Activated CD4-positive, alpha-beta T cell treated with anti-CD3 and anti-CD28 coated beads, Interleukin-2, amount 50 U/mL, for 1 hour (primary cell): ENCODE measurements at places on chromosomes 7 and 10.
A peak's percentile ranks its signal among the peaks of the same experiment; 100 is the strongest.

DNA sequence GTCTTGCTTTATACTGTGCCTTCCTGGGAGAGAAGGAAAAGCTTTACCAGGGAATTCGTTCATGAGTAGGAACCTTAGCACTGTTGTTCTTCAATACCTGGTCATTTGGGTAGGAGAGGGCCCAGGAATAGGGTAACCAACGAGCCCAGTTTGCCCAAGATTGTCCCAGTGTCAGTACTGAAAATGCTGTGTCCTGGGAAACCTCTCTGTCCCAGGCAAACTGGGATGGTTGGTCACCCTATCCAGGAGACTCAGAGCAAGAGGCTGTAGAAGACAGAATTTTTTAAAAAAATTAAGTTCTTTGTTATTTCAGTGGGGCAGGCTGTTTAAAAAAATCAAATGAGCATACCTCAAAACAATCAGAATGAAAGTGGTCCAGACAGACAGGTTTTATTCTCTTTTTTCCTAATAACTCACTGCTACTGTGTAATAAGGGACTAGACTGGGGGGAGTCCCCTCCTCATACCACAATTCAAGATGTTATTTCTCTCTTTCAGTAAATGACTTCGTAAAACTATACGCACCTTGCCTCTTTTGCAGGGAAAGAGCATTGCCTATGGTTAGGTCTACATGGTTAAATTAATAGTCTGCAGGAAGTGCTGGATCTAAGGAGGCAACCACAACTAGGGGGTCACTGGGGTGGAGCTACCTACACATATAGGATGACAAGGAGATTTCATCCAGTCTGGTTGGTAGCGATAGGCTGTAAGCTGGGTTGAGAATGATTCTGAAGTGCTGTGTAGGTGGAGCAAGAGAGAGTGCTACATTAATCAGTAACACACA lies 41.1 kb upstream of the FAM133B start:
- DNase-seq, result no peak

- no peak for DNase-seq
Observed at GRCh38 chr7:129494041-129494440, 8.3 kb upstream of the SMKR1 start.

DNA sequence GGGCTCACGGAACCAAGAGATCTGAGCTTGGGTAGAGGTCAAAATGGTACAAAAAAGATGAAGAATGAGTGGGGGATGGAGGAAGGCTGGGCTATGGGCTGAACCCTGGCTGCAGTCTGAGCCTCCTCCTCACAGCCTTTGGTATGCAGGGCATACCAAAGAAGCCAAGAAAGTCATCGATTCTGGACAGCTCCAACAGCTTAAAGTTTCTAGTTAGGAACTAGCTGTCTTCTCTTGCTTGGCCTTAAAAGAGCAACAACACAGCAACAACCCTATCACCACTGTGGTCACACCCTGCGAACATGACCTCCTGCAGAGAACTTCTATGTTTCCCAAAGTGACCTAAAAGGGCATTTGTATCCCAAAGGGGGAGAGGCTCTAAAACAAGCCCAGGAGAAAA lies 126.1 kb upstream of the EFCAB10 start:
- no peak for DNase-seq

GRCh38 chr7:150448789-150449147 lies 1.7 kb upstream of the GIMAP8 start:
- DNase-seq, result peak; percentile 88

DNA sequence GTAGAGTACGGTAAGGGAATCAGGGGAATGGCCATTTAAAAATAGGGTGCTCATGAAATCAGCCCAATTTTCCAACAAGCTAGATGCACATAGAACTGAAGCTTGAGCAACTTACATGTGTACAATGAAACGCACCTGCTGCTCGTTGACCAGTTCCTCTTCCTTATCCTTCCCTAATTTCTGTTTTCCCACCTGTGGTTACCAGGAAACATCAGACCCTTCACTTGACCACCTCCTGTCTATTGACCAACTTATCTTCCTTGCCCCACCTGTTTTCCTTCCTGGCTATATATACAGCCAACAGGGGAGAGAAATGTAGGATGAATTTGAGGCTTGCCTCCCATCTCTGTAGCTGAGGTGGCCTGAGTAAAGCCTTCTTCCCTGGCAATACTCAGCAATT lies 37.8 kb upstream of the RAPGEF5 start:
- DNase-seq, result no peak

DNA sequence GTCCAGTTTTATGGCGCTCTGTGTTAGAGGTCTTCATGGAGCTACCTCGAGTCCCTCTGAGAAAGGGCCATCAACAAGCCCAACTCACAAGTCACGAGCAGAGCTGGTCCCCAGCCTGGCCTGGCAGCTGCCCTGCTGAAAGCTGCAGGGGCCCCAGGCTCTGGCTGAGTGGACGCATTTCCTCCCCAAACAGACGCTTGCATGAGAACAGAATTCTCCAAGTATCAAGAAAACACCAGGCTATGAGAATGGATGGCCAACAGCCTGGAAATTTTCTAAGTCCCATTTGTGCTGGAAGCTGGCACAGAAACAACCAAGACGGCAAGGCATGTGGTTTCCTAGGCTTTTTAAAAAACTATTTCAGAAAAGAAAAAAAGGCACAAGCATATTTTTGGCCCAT lies 114.8 kb downstream of the FAM53B start:
- no peak for DNase-seq

DNA sequence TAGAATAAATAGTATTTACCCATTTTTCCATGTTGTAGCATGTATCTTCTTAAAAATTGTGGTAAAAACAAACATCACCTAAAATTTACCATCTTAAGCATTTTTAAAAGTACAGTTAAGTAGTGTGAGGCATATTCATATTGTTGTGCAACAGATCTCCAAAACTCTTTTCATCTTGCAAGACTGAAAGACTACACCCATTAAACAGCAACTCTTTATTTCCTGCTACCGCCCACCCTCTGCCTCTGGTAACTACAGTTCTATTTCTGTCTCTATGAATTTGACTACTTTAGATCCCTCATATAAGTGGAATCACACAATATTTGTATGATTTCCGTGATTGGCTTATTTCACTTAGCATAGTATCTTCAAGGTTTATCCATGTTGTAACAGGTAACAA lies 40.0 kb upstream of the AGBL3 start:
- DNase-seq, result no peak

DNA sequence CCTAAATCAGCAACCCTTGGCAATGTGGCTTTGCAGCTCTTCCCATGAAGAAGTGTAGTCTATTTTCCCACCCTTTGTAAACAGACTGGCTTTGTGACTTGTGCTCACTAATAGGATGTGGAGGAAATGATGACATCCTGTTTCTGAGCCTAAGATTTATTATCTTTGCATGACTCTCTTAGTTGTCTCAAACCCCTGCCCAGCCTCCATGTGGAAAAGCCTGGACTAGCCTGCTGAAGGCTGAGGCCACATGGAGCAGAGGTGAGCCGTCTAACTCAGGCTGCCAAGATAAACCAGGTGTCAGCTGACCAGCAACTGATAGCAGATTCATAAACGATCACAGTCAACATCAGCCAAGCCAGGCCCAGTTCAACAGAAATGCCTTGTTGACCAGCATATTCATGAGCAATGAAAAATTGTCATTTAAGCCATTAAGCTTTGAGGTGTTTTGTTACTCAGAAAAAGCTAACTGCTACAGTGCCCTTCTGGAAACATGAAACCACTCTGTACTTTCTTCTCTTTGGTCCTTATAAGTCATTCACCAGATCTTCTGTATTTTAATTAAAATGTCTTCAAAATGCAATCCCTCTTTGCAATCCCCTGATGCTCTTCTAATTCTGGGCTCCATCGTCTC lies 586.3 kb upstream of the ANKRD30A start:
- no peak for DNase-seq

DNA sequence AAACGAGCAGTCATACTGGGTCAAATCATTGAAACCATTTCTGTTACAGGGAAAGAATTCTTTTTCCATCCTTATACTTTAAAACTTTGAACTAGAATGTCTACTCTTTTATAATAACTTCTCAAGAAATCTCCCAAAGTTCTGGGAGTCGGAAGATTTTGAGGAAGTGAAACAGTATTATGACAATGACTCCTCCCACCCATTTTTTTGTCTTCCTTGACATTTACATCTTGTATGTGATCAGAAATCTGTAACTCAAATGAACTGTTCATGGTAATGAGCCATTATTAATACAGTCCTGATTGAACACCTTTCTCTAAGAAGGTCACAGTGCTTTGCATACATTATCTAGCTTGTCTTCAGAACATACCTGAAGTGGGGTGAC lies 227.4 kb downstream of the CELF2 start:
- no peak for DNase-seq

- DNase-seq, result no peak
Observed at GRCh38 chr7:47580175-47580706, 1.7 kb downstream of the TNS3 start.

DNA sequence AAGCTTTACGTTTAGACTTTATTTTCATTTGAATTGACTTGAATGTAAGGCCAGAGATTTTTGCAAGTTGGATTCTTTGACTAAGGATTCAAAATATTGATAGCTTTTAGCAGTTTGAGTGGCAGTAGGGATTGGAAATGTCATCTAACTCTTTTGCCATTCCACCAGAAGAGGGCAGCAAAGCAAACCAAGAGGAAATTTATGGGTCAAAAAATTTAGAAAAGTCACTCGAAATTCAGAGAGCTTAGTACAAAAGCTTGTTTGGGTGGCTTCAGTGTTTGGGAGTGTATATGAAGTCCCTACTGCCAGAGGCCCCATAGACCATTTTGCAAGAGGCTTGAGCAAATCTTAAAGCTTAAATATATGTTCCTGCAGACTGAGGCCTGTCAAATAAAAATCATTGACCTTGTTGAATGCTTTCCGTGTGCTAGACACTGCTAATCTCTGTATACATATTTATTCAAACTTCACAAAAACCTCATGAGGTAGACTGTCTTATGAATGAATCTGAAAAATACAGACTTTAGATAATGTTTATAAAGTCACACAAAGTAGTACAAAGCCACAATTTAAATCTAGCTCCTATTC lies 44.6 kb upstream of the RSBN1L start:
- peak; percentile 8 for DNase-seq

GRCh38 chr10:62384057-62384446 lies 9.9 kb downstream of the ZNF365 start:
- DNase-seq, result peak; percentile 22

DNA sequence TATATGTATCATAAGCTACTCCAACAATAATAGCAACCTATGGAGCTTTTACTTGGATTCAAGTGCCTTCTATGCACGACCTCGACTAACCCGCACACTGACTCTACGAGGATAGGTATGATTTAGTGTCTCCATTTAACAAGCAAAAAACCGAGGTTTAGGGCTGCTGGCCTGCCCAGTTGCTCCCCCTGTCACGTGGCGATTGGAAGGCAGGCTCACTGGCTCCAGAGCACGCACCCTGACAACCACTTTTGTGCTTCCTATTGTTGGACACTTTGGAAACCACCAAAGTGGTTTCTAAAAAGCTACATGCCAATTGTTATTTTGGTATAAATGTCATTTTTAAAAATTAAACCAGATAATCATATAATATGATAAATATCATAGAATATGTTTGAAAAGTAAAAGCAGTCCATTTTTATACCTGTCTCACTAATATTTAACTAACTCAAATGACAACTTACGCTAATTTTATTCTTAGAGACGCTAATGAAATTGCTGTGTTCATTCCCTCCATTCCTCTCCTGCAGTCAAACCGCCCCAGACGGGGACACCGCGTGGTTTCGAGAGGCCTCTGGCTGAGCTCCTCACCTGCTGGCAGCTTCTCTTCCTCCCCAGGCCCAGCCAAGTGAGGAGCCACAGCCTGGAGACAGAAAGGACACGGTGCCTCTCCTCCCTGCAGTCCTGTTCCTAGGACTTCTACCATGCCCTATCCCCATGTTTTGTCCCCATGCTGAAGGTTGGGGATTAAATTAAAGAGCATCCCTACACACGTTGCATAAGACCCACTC lies 22.2 kb upstream of the RHEB start:
- no peak for DNase-seq

DNA sequence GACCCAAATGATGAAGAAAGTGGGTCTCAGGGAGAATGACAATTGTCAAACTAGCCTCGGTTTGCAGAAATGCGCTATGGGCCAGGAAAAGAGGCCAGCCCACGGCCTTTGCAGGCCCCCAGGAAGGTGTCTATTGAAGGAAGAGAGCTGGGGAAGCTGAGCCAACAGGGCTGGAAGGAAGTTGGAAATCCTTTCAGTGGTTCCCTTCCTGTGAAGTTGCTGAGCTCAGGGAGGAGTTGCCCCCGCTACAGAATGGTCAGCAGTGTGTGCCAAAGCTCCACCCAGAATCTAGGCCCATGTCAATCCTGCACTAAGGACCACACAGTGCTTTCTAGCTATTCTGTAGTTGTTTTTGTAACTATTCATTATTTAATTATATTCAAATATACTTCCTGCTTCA lies 91.6 kb upstream of the ANLN start:
- DNase-seq, result no peak

DNA sequence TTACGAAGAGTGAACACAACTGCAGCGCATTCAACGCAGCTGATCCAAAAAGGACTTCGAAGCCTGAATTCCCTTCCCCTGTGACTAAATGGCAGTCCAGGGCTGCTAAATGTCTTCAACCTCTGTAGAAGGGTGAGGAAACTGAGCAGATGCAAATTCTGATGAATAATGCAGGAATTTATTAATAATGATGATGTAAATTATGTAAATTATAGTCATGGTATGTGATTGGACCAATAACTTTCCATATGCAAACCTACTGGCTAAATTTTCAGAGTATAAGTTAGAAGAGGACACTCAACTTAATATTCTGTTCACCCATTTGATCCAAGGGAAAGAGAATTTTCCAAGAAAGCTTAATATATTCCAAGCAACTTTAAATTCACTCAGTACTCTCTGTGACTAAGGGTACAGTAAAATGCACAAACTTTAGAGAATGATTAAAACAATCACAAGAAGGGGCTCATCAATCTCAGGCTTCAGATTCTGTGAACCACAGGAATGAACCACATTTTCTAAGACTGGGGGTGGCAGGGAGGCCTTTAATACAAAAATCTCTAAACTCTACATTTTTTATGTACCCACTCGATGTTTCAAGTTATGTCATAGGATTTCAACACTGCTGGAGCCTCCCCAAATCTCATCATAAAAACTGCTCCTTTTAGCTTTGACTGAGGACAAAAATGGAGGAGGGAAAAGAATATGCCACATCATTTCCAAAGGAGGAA lies 3.5 kb downstream of the FGFR2 start:
- no peak for DNase-seq
